ENCODE measurements at places on chromosomes 16 and 17. TPM values are rescaled to one million over a fixed set of nuclear protein-coding genes. Genes with fewer than 3 reads are reported as not detected.

CCL15 gene
- not detected for polyA plus RNA-seq

CES1 gene
- polyA plus RNA-seq: not detected

CNGB1 gene
- polyA plus RNA-seq: not detected

NOTUM gene
- polyA plus RNA-seq: not detected

CCDC200 gene
- polyA plus RNA-seq: not detected

PHOSPHO1 gene
- polyA plus RNA-seq: 0.27 TPM

CCR7 gene
- polyA plus RNA-seq: not detected

RBFOX1 gene
- polyA plus RNA-seq: 38.3 TPM

FOXK2 gene
- 13.8 TPM for polyA plus RNA-seq

MT1A gene
- polyA plus RNA-seq: 3.5 TPM

XPO6 gene
- polyA plus RNA-seq: 11.4 TPM

CCL1 gene
- polyA plus RNA-seq: not detected

OR1A1 gene
- 0.08 TPM for polyA plus RNA-seq

FSCN2 gene
- not detected for polyA plus RNA-seq

MRTFB gene
- 35.1 TPM for polyA plus RNA-seq

TRIM25 gene
- polyA plus RNA-seq: 1.5 TPM

KIFC3 gene
- not detected for polyA plus RNA-seq

PIRT gene
- polyA plus RNA-seq: 0.95 TPM

SEC14L5 gene
- polyA plus RNA-seq: 1.8 TPM

CLDN9 gene
- not detected for polyA plus RNA-seq

PRR35 gene
- polyA plus RNA-seq: not detected

SCARF1 gene
- polyA plus RNA-seq: 0.45 TPM

GPT2 gene
- polyA plus RNA-seq: 14.0 TPM

TADA2A gene
- polyA plus RNA-seq: 11.6 TPM

KRT9 gene
- not detected for polyA plus RNA-seq

ABI3 gene
- not detected for polyA plus RNA-seq

EFCAB13 gene
- polyA plus RNA-seq: not detected

HIGD1B gene
- polyA plus RNA-seq: 14.2 TPM

SPNS3 gene
- polyA plus RNA-seq: not detected

TBC1D28 gene
- not detected for polyA plus RNA-seq

NPIPB9 gene
- polyA plus RNA-seq: 1.6 TPM

TEKT5 gene
- not detected for polyA plus RNA-seq

NPIPB6 gene
- polyA plus RNA-seq: 1.0 TPM

PARN gene
- 23.2 TPM for polyA plus RNA-seq

LPCAT2 gene
- 0.19 TPM for polyA plus RNA-seq

OR4D1 gene
- 0.48 TPM for polyA plus RNA-seq

IL34 gene
- 1.7 TPM for polyA plus RNA-seq

SYNGR2 gene
- not detected for polyA plus RNA-seq

ZNF597 gene
- 3.0 TPM for polyA plus RNA-seq

MGAT5B gene
- 1.7 TPM for polyA plus RNA-seq

DHRS7C gene
- polyA plus RNA-seq: not detected

CXCL16 gene
- polyA plus RNA-seq: 0.25 TPM

UMOD gene
- polyA plus RNA-seq: not detected

CFDP1 gene
- 108 TPM for polyA plus RNA-seq

TMED6 gene
- not detected for polyA plus RNA-seq

ZNF75A gene
- 10.0 TPM for polyA plus RNA-seq

DNAJC7 gene
- 58.9 TPM for polyA plus RNA-seq

TBC1D3L gene
- not detected for polyA plus RNA-seq

SMIM5 gene
- not detected for polyA plus RNA-seq

PITPNM3 gene
- 6.4 TPM for polyA plus RNA-seq

ACACA gene
- 22.1 TPM for polyA plus RNA-seq

SAMD14 gene
- not detected for polyA plus RNA-seq

PLD2 gene
- polyA plus RNA-seq: 1.2 TPM

TP53TG3 gene
- polyA plus RNA-seq: not detected

NPIPB13 gene
- 0.17 TPM for polyA plus RNA-seq

DNAH17 gene
- polyA plus RNA-seq: not detected

JUP gene
- polyA plus RNA-seq: 1.6 TPM

MEOX1 gene
- not detected for polyA plus RNA-seq

UNC13D gene
- not detected for polyA plus RNA-seq

Measured in Purkinje cell (primary cell).